ENCODE measurements at places on chromosomes 3 and 15.

DNA sequence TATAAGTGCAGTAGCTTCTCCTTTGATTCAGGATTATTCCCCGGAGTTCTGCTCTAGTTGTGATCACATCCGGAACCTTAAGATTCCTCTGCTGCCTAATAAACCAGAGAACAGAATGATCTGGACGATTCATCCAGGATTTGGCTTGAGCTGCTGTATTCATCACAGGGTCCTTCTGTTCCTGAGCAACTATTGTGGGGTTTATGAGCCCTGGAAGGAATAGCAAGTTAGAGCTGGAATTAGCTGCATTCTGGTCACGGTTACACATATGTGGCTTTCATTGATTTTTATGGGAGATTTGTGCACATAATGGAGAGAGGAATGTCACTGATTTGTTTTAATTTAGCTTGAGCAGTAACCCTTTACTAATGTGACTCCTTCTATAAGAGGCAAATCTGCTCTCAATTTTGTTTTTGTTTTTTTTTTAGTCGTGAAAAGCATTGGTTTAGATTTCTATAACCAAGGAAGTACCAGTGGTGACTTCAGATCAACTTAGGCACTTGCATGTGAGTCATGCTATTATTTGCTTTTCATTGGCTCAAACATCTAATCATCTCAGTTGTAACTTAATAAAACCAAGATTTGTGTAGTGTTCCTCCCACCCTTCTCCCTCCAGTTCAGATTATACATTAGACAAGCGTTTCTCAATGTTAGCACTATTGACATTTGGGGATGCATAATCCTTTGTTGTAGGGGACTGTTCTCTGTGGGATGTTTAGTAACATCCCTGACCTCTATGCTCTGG lies 148.5 kb downstream of the OTOL1 start:
- peaks cover 16% of the 10 kb centered on the region for H3K4me1 ChIP-seq
- DNase-seq = no peak
- H3K27me3 ChIP-seq = no peaks in the 10 kb centered on the region
- H3K27ac ChIP-seq = no peak overlapping the region
- H3K4me3 ChIP-seq = no peak overlapping the region

- peak; percentile 99 for DNase-seq
- H3K27me3 ChIP-seq = no peaks in the 10 kb centered on the region
- peak within 1 kb of the TSS; percentile 95 for H3K4me3 ChIP-seq
- peak within 1 kb of the TSS; percentile 98 for H3K27ac ChIP-seq
- H3K36me3 ChIP-seq = peaks cover 17% of the 10 kb centered on the region
Observed at GRCh38 chr3:101676765-101677435, at the start of gene ZBTB11. Gene ZBTB11, minus strand, starts transcription at chr3:101677132. Its CDS starts 218 bp downstream, at chr3:101676914.

DNA sequence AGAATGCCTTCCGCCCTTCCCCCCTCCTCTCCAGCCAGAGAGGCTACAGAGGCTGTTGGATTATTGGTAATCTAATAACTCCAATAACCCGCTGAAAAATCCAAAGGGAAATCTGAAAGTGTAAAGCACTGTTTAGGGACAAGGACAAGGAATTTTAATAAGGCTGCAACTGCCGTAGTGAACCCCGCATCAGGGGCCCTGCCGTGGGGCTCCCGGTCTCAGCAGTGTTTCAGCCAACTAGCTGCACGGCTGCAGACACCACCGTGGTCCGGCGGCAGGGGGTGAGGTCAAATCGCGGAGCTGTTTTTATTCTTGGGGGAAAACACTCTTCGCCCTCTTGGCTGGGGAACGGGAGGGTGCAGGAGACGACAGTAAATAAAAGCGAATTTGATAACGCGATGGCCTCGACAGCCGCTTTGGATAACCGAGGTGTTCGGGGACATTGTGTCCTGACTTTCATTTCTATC lies 6.1 kb downstream of the BCL6 start:
- peaks cover 40% of the 10 kb centered on the region for H3K4me1 ChIP-seq
- peak overlapping the region; percentile 83 for H3K4me3 ChIP-seq
- H3K27ac ChIP-seq = peak overlapping the region; percentile 85
- DNase-seq = no peak
- H3K27me3 ChIP-seq = peaks cover 20% of the 10 kb centered on the region

DNA sequence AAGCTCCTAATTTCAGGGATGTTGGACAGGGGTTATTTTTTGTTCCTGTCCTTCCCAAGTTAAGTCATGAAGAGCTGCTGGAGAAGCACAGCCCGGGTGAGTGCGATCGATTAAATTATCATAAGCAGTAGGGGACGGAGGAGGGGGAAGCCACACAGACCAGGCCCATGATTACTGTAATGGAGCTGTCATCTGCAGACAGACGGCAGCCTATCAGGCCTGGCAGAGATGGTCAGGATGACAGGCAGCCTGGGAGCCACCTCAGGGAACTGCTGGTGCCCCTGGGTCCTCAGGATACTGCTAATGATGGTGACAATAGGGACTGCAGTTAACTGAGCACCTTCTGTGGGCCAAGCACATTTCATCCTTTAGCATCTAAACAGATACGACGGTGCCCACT lies 147.7 kb downstream of the RAB11A start:
- H3K36me3 ChIP-seq = no peaks in the 10 kb centered on the region
- H3K4me1 ChIP-seq = no peaks in the 10 kb centered on the region
- H3K27me3 ChIP-seq = peaks cover 18% of the 10 kb centered on the region
- no peak overlapping the region for H3K27ac ChIP-seq
- H3K4me3 ChIP-seq = no peak overlapping the region
- no peak for DNase-seq

GRCh38 chr3:17507480-17507879 lies 235.0 kb downstream of the TBC1D5 start:
- no peak for DNase-seq
- H3K4me1 ChIP-seq = peaks cover 4% of the 10 kb centered on the region

GRCh38 chr3:106034313-106034712 lies 165.5 kb upstream of the CBLB start:
- no peak overlapping the region for H3K4me3 ChIP-seq
- peaks cover 13% of the 10 kb centered on the region for H3K27me3 ChIP-seq
- H3K4me1 ChIP-seq = peaks cover 5% of the 10 kb centered on the region
- DNase-seq = no peak

- peaks cover 13% of the 10 kb centered on the region for H3K4me1 ChIP-seq
- DNase-seq = no peak
- H3K27me3 ChIP-seq = no peaks in the 10 kb centered on the region
- H3K27ac ChIP-seq = no peak overlapping the region
- H3K4me3 ChIP-seq = no peak overlapping the region
Observed at GRCh38 chr3:3851621-3852323, 52.5 kb downstream of the LRRN1 start.
